ENCODE measurements at places on chromosomes 12 and 14.

DNA sequence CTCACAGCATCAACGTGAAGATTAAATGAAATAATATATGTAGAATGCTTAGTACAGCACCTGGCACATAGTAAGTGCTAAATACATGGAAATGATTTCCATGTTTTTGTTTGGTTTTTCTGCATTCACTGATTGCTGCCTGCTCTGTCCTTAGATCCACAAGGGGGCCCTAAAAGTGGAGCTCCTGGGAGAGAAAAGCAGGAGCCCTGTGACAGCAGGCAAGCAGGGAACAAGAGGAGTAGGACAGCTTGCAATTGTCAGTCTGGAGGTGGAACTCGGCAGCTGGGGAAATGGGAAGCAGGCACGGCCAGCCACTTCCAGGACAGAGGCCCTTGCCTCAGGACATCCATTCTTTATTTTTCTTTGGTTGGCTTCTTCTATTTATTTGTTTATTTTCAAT lies 292.9 kb downstream of the BMP4 start:
- no peak for DNase-seq

- no peak for DNase-seq
Observed at GRCh38 chr14:55133416-55133815, 4.4 kb downstream of the LGALS3 start.

GRCh38 chr12:117792471-117792870 lies 176.3 kb downstream of the KSR2 start:
- DNase-seq: no peak

GRCh38 chr12:11578461-11578993 lies 70.9 kb upstream of the ETV6 start:
- DNase-seq: no peak

- DNase-seq: no peak
Observed at GRCh38 chr12:132415327-132416120, 74.4 kb upstream of the FBRSL1 start.

GRCh38 chr12:95146769-95147168 lies 70.5 kb downstream of the FGD6 start:
- no peak for DNase-seq

DNA sequence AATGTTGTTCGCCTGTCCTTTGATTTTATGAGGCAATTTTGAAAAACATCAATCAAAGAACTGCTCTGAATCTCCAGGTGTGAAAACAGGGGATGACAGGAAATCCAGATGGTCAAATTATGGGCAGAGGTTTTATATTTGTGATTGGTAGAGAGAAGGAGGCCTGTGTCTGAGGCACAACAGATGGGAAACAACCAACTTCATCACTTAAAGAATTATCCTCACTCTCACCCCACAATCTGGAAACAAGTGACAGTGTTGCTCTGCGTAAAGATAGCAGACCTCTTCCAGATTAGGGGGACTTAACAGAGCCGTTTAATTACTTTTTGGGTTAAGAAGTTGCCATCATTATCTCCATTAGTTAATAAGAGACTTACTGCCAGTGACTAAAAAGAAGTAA lies 64.1 kb upstream of the EGLN3 start:
- no peak for DNase-seq

DNA sequence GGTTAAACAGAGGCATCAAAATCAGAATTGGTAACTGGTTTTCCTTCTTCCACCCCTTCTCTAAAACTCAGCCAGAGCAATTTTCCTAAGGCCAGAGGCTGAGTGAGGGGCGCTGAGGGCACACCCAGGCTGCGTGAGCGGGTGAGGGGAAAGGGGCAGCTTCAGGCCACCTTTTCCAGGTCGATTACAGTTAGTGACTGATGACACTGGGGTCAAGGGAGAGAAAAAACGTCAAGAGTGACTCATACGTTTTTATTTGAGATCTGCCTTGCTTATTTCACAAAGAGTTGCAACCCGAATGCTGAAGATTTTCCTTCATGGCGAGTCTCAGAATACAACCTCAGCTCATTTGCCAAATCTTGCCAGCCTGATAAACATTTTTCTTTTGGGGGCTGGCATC lies 46.7 kb upstream of the EVL start:
- no peak for DNase-seq
